ENCODE measurements at places on chromosomes 5 and 9.
A peak's percentile ranks its signal among the peaks of the same experiment; 100 is the strongest.

- no peak for DNase-seq
These were observed 17.7 kb downstream of the POU5F2 start for GRCh38 chr5:93723681-93724080.

- DNase-seq, result no peak
These were observed 459.1 kb downstream of the EBF1 start for GRCh38 chr5:158640593-158640980.

GRCh38 chr9:132283165-132283564, 71.6 kb downstream of the SETX start:
- no peak for DNase-seq

- no peak for DNase-seq
These were observed 49.2 kb upstream of the FCN1 start for GRCh38 chr9:134966697-134967546.

DNA sequence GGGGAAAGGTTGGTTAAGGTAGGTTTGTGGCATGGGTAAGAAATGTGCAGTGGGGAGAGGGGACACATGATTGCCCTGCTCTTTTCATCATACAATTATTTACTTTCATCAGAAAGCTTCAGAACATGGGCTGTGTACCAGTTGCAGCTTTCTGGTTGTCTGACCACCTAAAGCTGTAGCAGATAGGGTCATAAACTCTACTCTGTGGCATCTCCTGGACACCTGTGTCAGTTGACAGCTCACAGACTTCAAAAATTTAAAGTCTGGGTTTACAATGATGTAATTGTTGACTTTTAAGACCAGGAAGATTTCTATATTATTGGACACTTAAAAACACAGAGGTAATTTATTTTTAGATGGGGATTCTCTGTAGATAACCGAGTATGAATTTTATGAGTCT, 222.7 kb upstream of the PRR16 start:
- DNase-seq, result no peak

DNA sequence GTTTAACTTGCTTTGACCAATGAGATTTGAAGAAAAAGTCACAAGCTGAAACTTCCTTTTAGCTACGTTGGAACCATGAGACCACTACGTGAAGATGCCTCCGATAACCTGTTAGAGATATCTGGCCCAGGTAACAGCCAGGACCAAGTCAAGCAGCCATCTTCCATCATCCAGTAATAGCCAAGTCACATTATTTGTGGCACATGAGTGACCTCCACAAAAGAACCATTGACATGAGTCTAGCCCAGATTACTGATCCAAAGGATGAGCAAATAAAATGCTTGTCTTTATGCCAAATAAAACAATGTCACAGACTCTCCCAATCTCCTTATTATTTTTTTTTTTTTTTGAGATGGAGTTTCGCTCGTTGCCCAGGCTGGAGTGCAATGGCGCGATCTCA, 1.6 kb downstream of the DEPDC1B start:
- DNase-seq, result no peak

- DNase-seq, result no peak
These were observed 12.0 kb downstream of the PRKACG start for GRCh38 chr9:69001921-69002320.

DNA sequence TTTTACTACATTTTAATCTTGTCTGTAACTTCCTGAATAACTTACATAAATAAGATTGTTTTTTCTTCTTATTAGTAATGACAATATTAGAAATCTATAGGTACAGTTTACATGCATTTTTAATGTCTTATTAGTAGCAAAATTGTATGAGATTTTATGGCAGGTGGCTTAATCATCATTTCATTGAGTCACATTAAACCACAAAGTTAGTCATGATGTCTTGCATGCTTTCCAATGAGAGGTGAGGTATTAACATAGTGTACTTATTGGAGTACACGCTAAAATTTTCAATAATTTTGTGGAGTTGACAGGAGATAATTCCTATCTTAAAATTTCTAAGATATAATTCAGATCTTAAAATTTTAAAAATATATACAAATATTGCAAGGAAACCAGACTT, 989.6 kb upstream of the ARRDC3 start:
- DNase-seq, result no peak

DNA sequence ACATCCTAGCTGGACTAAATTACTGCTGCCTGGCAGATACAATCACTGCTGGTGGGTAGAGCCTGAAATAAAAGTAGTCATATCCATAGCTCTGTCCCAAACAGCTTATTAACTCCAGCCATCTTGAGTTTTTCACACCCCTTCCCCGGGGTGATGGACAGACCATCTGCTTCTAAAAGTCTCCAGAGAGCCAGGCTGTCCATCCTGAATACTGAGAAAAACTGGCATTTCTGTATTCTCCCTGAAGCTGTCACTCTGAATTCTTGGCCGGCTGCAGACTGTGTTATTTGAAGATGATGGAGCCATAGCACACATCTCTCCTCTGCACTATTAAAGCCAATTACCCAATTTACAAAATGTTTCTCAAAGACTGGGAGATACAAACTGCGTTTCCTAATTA, 118.6 kb downstream of the GABBR2 start:
- no peak for DNase-seq

DNA sequence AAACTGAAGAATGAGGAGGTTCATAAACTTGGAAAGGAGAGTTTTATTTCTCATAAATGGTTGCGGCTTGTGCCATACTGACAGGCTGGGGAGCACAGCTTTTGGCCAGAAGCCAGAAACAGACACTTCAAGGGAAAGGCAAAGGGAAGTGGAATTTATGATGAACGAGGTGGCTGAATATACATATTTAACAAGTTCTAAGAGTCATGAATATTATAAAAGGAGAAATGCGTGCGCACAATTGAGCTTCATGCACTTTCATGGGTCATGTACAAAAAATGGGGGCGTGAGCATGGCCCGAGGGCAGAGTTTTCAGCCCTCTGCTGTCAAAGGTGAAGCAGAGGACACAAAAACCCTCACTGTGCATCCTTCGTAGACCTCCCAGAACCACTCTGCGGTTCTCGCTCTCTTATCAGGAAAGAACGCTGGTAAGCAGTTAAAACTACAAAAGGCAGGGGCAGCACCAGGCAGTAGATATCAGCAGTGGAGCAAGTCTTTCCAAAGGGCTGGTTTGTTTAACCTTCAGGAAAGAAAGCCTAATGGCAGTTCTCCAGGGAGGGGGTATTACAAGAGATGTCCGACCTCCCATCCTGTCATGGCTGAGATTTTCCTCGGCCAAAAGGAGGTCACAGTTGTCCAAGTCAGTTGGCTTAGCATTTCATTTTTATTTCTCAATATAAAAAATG, 29.0 kb downstream of the AUH start:
- no peak for DNase-seq

DNA sequence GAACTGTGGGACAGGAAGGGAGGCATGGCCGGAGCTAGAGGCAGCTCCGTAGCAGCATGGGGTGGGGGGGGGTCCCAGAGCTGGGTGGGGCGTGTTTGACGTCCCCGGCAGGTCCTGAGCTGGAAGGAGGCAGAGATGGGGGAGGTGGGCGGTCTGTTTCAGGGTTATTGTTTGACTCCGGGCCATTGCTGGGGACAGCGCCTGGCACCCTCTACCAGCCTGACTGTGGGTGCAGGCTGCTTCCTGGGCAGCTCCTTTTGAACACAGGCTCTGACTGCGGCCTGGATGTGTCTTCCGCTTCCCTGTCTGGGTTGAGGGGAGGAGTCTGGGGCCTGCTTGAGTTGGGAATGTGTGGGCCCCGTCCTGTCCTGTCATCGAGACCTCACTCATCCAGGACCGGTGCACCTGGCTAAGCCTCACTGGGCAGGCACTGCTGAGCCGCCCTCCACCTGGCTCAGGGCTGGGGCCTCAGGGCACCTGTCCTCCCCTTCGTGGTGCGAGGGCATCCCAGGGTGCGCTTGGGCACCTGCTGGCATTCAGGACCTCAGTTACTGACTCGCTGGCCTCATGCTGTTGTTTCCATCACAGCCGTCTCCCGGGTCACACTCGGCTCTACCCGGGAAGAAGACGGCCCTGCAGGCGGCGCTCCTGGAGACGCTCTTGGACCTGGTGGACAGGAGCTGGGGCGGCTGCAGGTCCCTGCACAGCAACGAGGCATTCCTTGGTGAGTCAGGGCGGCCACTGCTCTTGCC, 26.5 kb downstream of the CEP72 start:
- DNase-seq, result no peak

GRCh38 chr5:93583768-93584595, 960 bp downstream of the NR2F1 start:
- DNase-seq, result no peak

DNA sequence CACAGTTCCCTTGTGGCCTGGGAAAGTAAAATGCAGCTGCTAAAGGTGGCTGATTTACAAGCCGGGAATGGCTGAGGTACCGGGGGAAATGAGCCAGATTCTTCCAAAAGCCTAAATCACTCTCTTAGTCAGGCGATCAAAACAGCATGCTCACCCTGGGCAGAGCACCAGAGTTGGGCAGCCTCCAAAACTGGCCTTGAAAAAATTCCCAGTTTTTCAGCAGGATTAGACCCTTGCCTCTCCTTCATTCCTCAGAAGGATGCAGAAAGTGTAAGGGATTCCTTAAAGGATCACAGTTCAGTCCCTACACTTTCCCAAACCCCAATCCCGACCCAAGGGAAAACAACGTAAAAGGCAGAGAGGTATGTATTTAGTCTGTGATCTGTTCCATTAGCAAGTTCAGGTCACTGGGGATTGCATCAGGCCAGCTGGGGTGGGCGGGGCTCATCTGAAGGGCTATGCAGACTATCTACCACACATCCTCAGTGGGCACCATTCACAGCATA, 16.9 kb downstream of the TMEM174 start:
- no peak for DNase-seq

DNA sequence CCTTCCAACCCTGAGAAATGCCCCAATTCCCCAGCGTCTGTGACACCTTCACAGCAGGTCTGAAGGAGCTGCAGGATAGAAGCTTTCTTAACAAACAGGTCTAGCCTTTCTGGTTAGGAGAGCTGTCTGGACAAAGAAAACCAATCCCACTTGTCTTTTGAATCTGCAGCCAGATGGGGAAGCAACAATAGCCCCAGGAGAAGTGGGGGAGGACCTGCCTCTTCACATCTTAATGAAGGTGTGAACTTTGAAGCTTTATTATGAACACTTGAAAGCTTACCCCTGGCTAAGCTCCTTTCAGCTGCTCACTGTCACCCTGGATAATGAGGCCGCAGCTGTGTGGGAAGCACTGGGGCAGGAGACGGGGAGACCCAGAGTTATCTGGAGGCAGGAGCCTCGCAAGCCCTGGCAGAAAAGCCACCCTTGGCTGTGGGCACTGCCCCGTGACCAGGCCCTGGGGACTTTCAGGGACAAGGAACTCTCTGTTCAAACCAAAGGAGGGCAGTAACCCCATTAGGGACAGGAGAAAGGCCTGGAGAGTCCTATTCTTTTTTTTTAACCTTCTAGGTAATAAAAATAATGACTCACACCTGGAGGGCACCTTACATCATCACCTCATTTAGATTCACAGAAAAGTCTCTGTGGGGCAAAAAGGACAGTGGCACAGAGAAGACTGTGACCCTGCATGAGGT, 151.8 kb upstream of the RAD23B start:
- peak; percentile 43 for DNase-seq

All from NCI-H2107 (cell line).